Lower leg skin (tissue), 4 donors: ENCODE measurements at places on chromosomes 3 and 15. TPM values are rescaled to one million over a fixed set of nuclear protein-coding genes. Genes with fewer than 3 reads are reported as not detected.

DNA sequence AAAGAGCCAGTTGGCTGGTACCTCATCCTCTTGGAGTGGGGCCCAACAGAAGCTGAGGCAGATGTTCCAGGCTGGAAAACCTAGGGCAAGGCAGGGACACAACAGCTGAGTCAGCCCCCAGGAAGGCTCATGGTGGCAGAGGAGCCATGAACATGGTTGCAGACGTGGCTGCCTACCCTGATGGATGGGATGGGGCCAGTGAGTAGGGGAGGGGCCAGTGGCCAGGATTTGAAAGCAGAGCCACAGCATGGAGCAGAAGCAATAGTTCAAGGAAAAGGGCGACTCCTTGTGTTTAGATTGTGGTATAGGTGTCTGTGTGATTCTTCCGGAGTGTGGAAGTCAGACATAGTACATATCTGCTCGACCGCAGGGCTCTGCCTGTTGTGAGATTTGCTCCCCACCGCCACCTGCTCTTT, 24.2 kb downstream of the PXYLP1 start:
- peak; percentile 60 for DNase-seq

Gene CBLB
- total RNA-seq = 33.8 TPM

Gene HRG
- 0.34 TPM for total RNA-seq

- DNase-seq = no peak
These were observed 17.8 kb downstream of the CEP19 start for GRCh38 chr3:196694202-196694638.

Gene C15orf61
- 8.2 TPM for total RNA-seq

Gene SLC22A14
- total RNA-seq = 0.10 TPM

- no peak for DNase-seq
These were observed 784 bp upstream of the CISH start for GRCh38 chr3:50612234-50612882.

Gene ATP10A
- 8.2 TPM for total RNA-seq

DNA sequence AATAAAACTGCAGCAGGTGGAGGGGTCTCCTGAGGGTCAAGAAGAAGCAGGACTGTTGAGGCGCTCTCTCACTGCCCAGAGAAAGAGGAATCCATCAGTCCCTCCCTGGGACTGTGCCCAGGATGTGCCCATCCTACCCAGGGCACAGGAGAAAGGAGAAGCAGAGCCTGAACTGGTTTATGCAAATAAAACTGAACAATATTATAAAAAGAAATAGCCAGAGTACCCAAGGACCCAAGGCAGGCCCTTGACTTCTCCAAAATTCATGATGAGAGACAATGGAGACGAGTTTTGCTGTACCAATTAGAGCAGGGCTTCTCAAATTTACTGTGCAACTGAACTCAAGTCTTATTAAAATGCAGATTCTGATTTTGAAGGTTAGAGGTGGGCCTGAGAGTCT, 211.0 kb downstream of the IGSF11 start:
- no peak for DNase-seq

DNA sequence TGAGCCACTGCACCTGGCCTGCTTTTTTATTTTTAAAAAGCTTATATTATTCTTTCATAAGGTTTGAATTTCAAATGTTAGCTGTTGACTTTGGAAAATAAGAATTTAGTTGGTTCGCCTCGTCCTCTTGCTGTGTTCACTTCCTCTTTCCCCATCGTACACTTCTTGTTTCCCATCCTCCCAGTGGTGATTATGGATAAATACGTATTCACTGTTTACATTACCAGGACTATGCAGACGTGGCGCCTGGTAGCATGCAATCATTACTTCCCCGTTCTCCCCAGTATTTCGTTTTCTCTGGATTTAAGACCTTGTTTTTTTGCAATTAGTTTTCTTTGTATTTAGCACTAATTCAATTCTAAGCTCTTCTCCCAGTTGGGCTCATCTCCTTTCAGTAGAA, 70.1 kb downstream of the LMLN start:
- DNase-seq = no peak

DNA sequence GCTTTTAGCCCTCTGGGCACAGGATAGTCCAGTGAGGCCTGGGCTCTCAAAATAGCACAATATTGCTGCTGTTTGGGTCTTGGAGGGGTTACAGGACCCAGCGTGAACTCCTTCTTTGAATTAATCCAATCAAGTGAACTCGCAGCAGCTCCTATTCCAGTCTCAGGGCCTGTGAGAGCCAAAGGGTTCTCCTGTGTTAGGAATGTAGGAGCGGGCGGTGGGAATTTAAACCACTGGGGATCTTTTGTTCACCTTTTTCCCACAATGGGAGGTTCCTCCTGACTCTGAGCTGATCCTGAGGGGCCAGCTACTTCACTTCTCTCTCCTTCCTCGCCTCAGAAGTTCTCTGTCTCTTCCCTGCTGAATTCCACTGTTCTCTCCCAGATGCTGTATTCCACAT, 504.0 kb downstream of the UNC13C start:
- DNase-seq = no peak
